ENCODE measurements at places on chromosomes 13 and 19.

- DNase-seq = no peak
Measured at GRCh38 chr13:75485286-75486062, 3.5 kb upstream of the TBC1D4 start.

- no peak for DNase-seq
Measured at GRCh38 chr13:96297360-96297759, 207.5 kb downstream of the HS6ST3 start.

- DNase-seq = peak; percentile 33
Measured at GRCh38 chr13:21638319-21639282, 32.3 kb upstream of the FGF9 start.

- DNase-seq = no peak
Measured at GRCh38 chr13:42129033-42129432, 80.6 kb downstream of the DGKH start.

- no peak for DNase-seq
Measured at GRCh38 chr13:44868397-44868796, 120.9 kb downstream of the NUFIP1 start.
